ENCODE measurements at places on chromosomes 4 and X.
A peak's percentile ranks its signal among the peaks of the same experiment; 100 is the strongest.

DNA sequence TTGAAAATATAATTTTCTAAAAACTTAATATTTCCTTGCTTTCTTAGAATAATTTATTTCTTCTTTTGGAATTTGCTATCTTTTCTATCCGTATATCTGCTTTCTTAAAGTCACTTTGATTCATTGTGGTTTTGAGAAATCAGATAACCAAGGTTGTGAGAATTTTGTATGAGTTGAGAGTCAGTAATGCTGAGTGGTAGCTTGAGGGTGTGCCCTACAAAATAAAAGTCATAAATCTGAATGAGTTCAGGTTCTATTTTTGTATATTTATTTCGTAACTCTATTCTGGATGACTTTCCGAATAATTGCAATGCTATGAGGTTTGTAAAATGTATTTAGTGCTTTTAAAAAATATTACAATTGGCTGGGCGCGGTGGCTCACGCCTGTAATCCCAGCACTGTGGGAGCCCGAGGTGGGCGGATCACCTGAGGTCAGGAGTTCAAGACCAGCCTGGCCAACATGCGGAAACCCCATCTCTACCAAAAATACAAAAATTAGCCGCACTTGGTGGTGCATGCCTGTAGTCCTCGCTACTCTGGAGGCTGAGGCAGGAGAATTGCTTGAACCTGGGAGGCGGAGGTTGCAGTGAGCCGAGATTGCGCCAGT lies 8.9 kb downstream of the COPS4 start:
- no peak for DNase-seq

DNA sequence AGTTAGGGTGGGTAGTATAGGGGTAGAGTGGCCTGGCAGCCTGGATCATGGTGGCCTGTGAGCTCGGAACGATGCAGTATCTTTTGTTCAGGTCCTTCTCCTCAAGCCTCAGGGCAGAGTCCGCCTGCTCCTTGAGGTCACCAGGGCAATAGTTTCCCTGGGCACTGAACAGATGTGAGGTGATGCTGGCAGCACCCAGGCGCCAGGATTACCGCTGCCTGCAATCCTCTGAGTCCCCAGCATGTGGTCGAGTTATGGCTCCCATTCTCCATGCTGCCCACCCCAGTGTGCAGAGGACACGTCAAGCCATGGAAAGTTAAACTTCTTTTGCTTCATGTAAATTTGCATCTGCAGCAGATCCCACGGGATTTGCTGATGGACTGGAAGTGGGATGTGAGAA lies 38.7 kb downstream of the NEIL3 start:
- no peak for DNase-seq

DNA sequence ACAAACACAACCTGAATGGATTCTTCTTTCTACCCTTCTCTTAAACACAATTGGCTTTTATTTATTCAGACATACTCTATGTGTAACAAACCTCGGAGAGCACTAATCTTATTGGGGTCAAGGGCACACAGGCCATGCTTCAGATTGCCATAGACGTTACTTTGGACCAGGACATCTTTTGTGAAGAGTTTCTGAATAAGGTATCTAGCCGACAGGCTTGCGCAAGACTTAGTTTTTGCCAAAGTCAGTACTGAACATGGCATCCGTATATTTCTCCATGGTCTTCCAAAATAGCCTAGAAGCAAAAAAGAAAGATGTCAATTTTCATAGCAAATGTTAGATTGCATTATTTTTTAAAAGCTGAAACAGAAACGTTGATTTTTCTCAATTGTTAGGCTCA lies 49.8 kb downstream of the BEND2 start:
- no peak for DNase-seq

DNA sequence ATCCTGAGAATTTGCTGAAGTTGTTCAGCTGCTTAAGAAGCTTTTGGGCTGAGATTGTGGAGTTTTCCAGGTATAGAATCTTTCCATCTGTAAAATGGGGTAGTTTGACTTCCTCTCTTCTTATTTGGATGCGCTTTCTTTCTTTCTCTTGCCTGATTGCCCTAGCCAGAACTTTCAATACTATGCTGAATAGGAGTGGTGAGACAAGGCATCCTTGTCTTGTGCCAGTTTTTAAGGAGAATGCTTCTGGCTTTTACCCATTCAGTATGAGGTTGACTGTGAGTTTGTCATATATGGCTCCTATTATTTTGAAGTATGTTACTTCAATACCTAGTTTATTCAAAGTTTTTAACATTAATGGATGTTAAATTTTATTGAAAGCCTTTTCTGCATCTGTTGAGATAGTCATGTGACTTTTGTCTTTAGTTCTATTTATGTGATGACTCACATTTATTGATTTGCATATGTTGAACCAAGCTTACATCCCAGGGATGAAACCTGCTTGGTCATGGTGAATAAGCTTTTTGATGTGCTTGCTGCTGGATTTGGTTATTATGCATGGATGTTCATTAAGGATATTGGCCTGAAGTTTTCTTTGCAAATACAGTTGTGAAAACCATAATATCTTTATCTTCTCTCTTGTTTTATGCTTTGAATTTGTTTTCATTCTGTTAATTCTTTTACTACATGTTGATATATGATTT lies 573.8 kb upstream of the NDST4 start:
- DNase-seq, result peak; percentile 55

DNA sequence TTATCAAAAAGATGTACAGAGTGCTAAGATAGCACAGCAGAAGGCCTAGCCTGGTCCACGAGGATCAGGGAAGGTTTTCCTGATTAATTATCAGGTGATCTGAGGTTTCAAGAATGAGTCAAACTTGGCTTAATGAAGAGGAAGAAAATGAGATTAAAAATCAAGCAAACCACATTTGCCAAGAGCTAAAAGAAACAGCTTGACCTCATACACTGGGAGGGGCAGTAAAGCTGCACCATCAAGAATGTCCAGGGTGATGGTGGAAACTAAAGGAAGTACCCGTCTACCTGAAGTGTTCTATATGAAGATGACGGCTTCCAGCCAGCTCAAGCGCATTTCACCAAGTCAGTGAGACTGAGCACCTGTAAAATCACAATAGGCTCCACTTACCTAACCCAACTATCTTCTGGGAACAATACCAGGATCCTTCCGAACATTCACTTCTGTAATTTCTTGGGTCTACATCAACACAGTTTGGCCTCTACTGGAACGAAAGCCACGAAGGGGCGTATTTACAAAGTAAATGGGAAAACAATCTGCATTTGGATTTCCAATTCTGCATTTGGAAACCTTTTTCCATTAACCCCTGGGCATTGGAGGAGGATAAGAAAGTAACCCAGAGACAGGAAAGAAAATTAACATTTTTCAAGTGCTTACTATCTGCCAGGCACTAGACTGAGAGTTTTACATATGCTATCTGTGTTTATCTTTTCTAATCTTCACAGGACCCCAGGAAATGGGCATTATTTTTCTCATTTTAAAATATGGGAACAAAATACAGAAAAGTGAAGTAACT lies 114.0 kb upstream of the DCLK2 start:
- DNase-seq, result no peak

GRCh38 chr4:73676861-73677323 lies 56.7 kb upstream of the RASSF6 start:
- peak; percentile 92 for DNase-seq
